ENCODE measurements at places on chromosomes 3 and 15.

DNA sequence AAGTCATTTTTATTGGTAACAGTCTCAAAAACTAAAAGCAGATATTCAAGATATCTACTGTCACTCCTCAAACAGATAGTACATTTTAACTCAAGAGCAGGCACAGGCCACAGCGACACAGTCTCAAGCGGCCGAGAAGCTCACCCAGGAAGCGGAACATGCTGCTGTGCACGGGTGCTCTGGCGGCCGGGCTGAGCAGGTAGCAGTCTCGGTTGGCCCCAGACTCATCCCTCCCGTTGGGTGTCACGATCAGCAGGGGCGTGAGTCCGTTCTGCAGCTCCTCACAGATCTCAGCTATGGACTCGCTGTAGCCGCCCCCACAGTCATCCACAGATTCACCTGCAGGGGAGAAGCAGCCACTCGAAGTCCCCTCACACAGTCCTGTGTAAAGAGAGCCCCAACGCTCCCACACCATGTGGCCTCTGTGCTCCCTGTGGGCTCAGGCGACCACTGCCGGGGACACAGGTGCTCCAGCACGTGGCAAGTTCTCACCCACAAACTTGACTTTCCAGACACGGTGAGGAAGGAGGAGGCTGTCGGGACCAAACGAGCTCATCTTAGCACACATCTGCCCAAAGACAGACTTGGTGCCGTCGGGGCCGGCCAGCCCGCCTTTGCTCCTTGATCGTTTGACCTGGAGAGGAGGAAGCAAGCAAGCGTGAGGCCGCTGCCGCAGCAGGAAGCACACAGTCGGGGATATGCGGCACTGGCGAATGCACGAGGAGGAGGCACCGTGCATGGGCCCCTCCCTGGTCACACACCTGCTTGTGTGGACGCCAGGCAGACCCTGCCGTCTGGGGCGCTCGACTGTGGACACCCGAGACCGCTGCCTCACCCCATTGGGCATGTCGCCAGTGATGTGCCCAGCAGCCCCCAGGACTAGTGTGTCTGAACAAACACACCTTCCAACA, 17.7 kb upstream of the OCA2 start:
- DNase-seq, result no peak

- no peak for DNase-seq
These were observed 398.6 kb downstream of the TBL1XR1 start for GRCh38 chr3:176798680-176799079.

DNA sequence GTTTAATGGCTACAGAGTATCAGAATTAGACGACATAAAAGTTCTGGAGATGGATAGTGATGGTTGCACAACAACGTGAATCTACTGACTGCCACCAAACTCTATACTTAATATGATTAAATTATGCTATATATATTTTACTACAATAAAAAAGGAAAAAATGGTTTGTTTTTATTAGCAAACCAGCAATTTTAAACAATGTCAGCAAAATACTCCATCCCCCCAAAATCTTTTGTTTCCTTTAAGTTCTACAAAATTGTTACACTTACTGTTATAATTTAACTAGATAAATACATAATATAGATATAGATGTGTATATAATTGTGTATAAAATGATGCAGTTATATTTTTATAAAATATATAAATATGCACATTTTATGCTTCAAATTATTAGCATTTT, 710.8 kb upstream of the UBE2E2 start:
- no peak for DNase-seq

DNA sequence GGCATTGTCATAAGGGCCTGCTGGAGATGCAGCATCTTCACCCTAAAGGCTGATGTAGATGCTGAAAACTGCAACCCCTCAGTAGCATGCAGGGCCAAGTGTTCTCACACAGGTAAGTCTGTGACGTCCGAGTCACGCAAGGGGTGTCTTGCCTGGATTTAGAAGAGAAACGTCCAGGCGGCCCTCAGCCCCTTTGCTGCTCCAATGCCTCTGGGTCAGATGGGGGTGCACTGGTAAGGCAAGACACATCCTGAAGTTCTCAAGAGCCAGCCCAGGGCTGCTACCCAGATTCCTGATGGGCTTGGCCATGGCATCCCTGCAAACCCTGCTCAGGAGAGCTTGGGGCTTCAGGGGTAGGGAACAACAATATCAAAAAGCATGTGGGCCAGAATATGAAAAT, 25.4 kb downstream of the ONECUT1 start:
- DNase-seq, result no peak

DNA sequence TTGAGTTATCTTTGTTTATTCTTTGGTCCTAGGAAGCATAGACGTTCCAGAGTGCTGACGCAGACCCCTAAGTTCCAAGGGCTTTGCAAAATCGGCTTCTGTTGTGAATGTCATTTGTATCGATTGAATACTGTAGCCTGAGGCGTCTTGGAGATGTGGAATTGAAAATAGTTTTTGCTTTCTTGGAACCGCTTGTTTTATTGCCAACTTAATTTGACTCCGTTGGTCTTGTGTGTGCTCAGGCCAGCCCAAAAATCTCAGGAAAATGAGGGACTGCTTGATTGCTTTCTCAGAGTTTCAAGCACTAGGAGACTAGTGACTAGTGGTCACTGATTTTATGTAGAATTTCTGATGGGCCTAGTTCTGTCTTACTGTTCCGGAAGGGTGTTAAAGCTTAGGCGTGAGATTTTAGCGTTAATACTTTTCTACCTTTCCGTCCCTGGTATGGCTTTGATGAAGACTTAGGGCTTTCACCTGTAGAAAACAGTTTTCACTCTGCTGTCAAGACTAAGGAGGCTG, 263 bp upstream of the UTS2B start:
- no peak for DNase-seq

- DNase-seq, result no peak
These were observed 230.0 kb upstream of the LYSMD4 start for GRCh38 chr15:99963096-99963825.

DNA sequence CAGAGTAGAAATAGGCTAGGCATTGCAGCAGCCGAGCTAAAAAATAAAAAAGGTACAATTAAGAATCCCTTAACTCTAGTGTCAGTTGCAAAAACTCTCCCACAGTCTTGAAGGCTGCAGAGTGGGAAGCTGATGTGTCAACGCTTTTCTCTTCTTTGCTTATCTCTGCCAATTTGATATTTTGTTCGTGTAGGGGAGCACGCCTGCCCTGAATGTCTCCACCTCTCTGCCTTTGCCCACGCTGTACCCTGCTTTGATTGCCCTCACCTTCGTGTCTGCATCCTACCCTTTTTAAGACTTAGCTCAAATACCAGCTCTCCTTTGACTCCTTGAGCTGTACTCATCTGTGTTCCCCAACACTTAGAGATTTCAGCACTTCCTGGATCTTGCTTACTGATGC, 155.4 kb upstream of the CADPS start:
- DNase-seq, result no peak

GRCh38 chr15:89399238-89400115, 64.9 kb upstream of the POLG start:
- DNase-seq, result no peak

DNA sequence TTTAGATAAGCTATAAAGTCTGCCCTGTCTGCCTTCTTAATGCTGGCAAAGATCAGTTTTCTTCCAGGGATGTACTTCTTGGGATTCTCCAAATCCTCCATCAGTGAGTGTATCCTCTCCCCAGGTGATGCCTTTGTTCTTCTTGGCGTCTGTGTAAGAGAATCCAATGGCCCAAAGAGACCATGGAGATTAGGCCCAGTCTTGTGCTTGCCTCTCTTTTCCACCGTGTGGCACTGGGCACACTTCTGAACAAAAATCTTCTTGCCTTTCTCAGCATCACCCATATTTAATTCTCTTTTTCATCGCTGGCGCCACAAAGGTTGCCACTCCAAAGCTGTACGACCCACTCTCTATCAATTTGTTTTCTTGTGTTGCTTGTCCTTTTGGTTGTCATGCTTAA, 32.2 kb upstream of the TAMM41 start:
- no peak for DNase-seq

DNA sequence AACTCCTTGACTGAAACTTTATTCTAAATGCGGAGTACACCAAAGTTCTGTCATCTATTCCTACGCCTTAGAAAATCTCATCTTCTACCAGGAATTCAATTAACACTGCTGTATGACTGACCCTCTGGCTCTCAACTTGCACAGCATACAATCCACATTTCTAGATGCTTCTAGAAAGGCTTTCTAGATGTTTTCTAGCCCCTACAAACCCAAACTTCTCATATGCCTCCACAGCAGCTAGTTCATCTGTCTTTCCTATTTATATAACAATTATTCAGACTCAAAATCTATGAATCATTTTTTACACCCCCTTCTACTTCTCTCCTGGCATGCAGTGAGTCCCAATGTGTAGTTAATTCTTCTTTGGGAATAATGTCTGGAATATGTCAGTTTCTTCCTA, 13.2 kb downstream of the INO80 start:
- DNase-seq, result no peak

DNA sequence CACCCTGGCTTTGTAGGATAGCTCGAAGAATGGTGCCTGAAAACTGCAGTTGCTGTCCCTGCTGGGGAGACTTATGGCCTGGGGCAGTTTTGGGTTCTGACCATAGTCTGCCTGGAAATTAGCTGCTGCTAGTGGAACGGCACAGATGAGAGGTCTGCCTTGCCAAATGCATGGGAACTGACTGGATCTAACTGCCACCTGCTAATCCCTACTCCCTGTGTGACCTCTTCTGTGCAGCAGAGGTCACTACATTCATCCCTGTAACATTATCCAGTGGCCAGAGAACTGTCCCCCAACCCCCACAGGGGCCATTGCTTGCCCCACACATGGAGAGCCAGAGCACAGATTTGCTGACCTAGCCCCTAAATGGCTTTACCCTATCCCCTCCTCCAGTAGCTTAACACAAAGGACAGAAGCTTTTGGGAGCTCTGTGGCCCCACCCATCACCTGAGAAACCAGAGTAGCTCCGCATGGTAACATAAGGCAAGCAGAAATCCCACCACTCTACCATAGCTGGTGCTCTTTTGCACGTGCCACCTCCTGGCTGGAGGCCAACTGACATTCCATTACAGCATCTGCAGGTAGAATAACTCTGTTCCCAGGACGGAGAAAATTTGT, 840.0 kb downstream of the EPHA3 start:
- DNase-seq, result no peak

DNA sequence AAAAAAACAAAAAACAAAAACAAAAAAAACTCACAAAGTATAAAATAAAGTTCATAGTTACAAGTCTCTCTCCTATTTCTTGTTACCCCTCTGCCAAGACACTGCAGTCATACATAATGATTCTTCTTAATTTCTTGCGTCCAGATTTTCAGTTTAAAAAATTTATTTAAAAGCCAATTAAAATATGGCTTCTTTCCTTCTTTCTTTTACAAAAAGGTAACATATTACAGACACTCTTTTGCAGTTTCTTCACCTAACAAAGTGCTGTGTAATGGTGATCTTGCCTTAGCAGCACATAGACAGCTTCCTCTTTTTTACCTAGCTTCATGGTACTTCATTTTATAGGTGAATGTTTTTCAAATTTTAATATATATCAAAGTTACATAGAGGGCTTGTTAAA, 136.1 kb upstream of the SGO1 start:
- no peak for DNase-seq

DNA sequence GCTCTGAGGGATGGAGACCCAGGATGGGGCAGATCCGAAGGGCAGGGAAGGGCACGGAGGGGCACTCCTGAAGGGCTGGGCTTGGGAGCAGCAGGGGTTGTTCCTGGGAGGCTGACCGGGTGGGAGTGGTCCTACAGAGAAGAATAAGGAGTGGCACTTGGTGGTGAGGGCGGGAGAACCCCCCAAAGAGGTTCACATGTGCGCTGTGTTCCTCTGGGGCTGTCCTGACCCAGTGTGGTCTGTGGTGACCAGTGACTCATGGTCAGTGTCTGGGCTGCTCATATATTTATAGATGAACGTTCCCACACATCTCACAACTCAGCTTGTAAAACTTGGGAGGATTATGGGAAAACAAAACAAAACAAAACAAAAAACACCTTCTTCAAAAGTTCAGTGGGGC, 10.0 kb downstream of the TRPM1 start:
- DNase-seq, result no peak

GRCh38 chr15:42608752-42609488, 33.5 kb downstream of the STARD9 start:
- DNase-seq, result no peak

GRCh38 chr3:177781686-177782161, 584.4 kb upstream of the TBL1XR1 start:
- DNase-seq, result no peak

GRCh38 chr3:12179441-12179840, 20.7 kb upstream of the TIMP4 start:
- no peak for DNase-seq

DNA sequence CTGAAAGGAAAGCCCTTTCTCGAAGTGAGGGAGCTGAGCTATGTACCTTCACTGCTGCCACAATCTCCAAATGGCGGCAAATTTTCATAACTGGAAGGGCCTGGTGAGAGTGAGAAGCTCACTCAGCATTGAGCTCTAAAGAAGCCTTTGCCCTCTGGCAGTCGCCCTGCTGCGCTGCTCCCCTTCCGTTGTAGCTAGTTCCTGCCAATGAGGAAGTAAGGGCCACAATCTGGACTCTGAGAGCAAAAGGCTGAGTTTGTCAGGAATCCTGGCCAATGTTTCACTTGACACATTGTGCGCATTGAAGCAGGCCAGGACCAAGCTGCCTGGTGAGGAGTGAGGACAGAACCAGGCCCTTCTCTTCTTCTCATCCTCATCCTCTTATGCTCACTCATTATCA, 579.5 kb downstream of the PDCD6IP start:
- no peak for DNase-seq

DNA sequence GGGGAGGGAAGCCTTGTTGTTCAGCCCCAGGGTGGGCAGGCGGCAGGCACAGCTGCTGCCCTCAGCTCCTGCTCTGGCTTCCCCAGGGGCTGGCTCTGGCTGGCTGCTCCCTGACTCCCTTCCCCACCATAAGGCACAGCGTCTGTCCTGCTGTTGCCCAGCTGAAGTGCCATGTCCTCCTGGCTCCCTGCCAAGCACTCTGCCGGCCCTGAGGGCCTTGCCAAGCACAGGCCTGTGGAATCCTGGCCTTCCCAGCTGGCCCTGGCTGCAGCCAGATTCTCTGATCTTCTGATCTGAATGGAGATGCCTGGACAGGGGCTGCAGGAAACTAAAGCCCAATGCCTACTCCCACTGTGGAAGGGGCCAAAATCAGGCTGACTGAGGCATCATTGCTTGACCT, 1.1 kb downstream of the IQCF6 start:
- DNase-seq, result no peak

GRCh38 chr3:11568503-11569155, 75.1 kb downstream of the VGLL4 start:
- DNase-seq, result no peak

DNA sequence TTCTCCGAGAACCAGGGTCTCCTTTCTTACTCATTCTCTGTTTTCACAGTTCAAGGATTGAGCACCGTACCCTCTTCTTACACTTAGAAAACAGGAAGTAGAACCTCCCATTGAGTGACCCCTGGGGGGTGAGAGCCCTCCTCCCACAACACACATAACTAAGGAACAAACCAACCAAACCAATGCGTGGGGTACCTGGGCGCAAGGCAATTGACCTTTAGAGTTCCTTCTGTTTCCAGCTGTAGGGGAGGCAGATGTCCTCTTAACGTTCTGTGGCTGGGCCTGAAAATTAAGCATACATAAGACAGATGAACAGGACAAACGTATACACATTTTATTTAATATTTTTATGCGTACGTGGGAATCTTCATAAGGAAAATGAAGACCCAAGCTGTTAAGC, 33.5 kb upstream of the TIMP4 start:
- DNase-seq, result no peak

- no peak for DNase-seq
These were observed 13.9 kb downstream of the PHLDB2 start for GRCh38 chr3:111872979-111873378.

- no peak for DNase-seq
These were observed 154.7 kb downstream of the ATP10A start for GRCh38 chr15:25708391-25708790.

- DNase-seq, result no peak
These were observed 25.4 kb downstream of the CXCR6 start for GRCh38 chr3:45968706-45969105.

GRCh38 chr15:57152666-57153539, 223.4 kb upstream of the CGNL1 start:
- DNase-seq, result no peak
